Body of pancreas (tissue), 4 donors: ENCODE measurements at places on chromosomes 2 and 18. TPM values are rescaled to one million over a fixed set of nuclear protein-coding genes. Genes with fewer than 3 reads are reported as not detected.

KCNF1 gene
- total RNA-seq = not detected

REG3A gene
- total RNA-seq = 831 TPM

CCDC141 gene
- 19.4 TPM for total RNA-seq

TUBA4B gene
- not detected for total RNA-seq

UGT1A7 gene
- not detected for total RNA-seq

PSMA8 gene
- total RNA-seq = not detected

HRH4 gene
- not detected for total RNA-seq

CRYGC gene
- not detected for total RNA-seq

ASXL3 gene
- 3.6 TPM for total RNA-seq

CNTNAP5 gene
- 0.33 TPM for total RNA-seq

CHRNA1 gene
- not detected for total RNA-seq

CRACDL gene
- total RNA-seq = 22.1 TPM

ERMN gene
- total RNA-seq = not detected

NEU2 gene
- not detected for total RNA-seq

HDHD2 gene
- total RNA-seq = 24.1 TPM

ZNF638 gene
- 108 TPM for total RNA-seq

ACVR1C gene
- 6.6 TPM for total RNA-seq
